ENCODE measurements at places on chromosomes 1 and 21. TPM values are rescaled to one million over a fixed set of nuclear protein-coding genes. Genes with fewer than 3 reads are reported as not detected.

GRCh38 chr21:41141031-41141457 is 26.9 kb upstream of the BACE2 start:
- no peak overlapping the region for H3K4me3 ChIP-seq
- DNase-seq = no peak
- peaks cover 41% of the 10 kb centered on the region for H3K27me3 ChIP-seq
- H3K4me1 ChIP-seq = no peaks in the 10 kb centered on the region

GRCh38 chr1:202622388-202622787 is 87.9 kb downstream of the SYT2 start:
- no peak overlapping the region for H3K27ac ChIP-seq
- no peaks in the 10 kb centered on the region for H3K36me3 ChIP-seq
- H3K4me1 ChIP-seq = peaks cover 40% of the 10 kb centered on the region
- DNase-seq = no peak
- no peak overlapping the region for H3K4me3 ChIP-seq

The A3GALT2 gene
- not detected for polyA plus RNA-seq

The PTGFR gene
- polyA plus RNA-seq = not detected

GRCh38 chr1:76068953-76069561 is 5.5 kb upstream of the ST6GALNAC3 start:
- H3K36me3 ChIP-seq = no peaks in the 10 kb centered on the region
- H3K27ac ChIP-seq = no peak overlapping the region
- DNase-seq = no peak
- no peak overlapping the region for H3K4me3 ChIP-seq
- peaks cover 19% of the 10 kb centered on the region for H3K27me3 ChIP-seq

The SELL gene
- polyA plus RNA-seq = 2,630 TPM

DNA sequence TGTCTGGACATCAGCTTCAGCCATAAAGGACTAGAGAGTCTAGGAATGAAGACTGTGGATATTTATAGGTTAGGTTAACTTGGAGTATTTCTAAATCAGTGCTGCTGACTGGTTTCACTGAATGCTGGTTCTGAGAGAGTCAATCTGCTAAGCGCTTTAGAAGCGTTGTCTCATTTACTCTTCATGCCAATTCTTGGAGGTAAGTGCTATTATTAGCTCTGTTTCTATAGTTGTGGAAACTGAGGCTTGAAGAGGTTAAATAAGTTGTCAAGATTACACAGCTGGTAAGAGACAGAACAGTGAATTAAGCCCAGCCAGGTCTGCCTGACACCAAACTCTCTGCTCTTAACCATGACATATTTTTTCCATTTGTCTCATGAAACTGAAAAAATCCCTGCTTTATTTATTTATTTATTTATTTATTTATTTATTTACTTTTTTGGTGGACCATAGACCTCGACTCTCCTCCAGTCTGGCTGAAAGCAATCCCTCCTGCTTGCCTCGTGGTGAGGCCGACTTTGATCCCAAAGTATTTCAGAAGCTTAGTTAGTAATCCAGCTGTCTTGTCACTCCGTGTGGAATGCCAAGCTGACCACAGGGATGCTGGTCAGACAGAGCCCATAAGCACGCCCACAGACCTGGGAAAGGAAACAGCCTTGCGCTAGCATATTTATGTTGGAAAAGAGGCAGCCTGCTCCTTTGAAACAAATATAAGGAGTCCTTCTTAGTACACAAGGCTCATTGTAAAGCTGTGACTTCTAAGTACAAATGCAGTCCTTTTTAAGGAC is 16.9 kb downstream of the NTMT2 start:
- no peaks in the 10 kb centered on the region for H3K36me3 ChIP-seq
- H3K4me1 ChIP-seq = no peaks in the 10 kb centered on the region
- DNase-seq = no peak
- H3K27ac ChIP-seq = no peak overlapping the region
- no peaks in the 10 kb centered on the region for H3K27me3 ChIP-seq
- H3K4me3 ChIP-seq = no peak overlapping the region

Measured in naive B cell (primary cell).